Ovary (tissue), 10 donors: ENCODE measurements at places on chromosomes 5 and 9. TPM values are rescaled to one million over a fixed set of nuclear protein-coding genes. Genes with fewer than 3 reads are reported as not detected.

Gene UBE2B
- 66.7 TPM for total RNA-seq

Gene CCNG1
- total RNA-seq, result 211 TPM

Gene OR4F3
- total RNA-seq, result not detected

Gene TJP2
- total RNA-seq, result 137 TPM

Gene AGXT2
- not detected for total RNA-seq

Gene MCTP1
- 11.4 TPM for total RNA-seq

Gene NRG2
- total RNA-seq, result 32.6 TPM

Gene PFN3
- not detected for total RNA-seq

GRCh38 chr5:124057724-124058231 is 545.8 kb downstream of the CSNK1G3 start:
- peaks cover 5% of the 10 kb centered on the region for H3K4me1 ChIP-seq
- no peaks in the 10 kb centered on the region for H3K36me3 ChIP-seq
- H3K4me3 ChIP-seq, result no peak overlapping the region
- H3K27ac ChIP-seq, result no peak overlapping the region
- DNase-seq, result no peak

DNA sequence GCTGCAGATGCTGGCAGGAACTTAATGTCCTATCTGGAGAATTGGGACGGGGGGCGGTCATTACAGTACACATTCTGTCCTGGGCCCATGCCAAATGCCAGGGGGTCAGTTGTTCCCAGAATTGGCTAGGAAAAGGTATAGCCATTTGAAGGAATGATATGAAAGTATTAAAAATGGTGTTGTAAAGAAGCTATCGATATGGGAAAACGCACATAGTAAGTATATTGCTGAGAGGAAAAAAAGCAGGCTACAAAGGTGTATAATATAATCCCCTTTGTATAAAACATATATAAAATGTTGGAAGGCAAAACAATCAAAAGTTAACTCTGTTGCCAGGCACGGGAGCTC is 450 bp upstream of the ARHGEF39 start:
- H3K4me1 ChIP-seq, result no peaks in the 10 kb centered on the region
- H3K27ac ChIP-seq, result peak overlapping the region; percentile 24
- H3K36me3 ChIP-seq, result no peaks in the 10 kb centered on the region
- peak overlapping the region; percentile 45 for H3K4me3 ChIP-seq

- no peaks in the 10 kb centered on the region for H3K27me3 ChIP-seq
- DNase-seq, result no peak
- no peak overlapping the region for H3K27ac ChIP-seq
- no peaks in the 10 kb centered on the region for H3K36me3 ChIP-seq
These were observed 1858.4 kb downstream of the EFNA5 start for GRCh38 chr5:105812304-105812703.

GRCh38 chr9:137452761-137453642 is 6.1 kb downstream of the NSMF start:
- DNase-seq, result peak; percentile 55
- H3K27ac ChIP-seq, result no peak overlapping the region
- no peak overlapping the region for H3K4me3 ChIP-seq
- H3K36me3 ChIP-seq, result no peaks in the 10 kb centered on the region
- peaks cover 6% of the 10 kb centered on the region for H3K4me1 ChIP-seq

GRCh38 chr5:14757850-14758249 is 93.3 kb downstream of the OTULIN start:
- no peak overlapping the region for H3K4me3 ChIP-seq
- no peak for DNase-seq
- peaks cover 2% of the 10 kb centered on the region for H3K4me1 ChIP-seq
- no peaks in the 10 kb centered on the region for H3K27me3 ChIP-seq
- no peak overlapping the region for H3K27ac ChIP-seq

DNA sequence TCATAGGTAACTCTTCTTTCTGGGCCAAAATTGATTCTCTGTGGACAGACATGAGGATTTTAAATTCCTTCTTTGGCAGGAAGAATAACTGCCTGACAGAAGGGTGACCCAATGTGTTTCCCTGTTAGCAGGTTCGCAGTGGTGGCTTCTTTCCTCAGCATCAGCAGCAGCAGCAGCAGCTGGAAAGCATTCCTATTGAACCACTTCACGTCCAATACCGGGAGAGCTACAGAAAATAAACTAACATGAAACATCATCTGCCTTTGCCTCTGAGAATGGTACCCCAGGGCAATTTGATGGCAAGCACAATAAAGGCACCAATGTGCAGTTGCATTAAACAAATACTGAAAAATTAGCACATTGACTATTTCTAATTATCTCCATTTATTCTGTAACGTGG is 214.5 kb downstream of the TMEM167A start:
- DNase-seq, result no peak
- H3K36me3 ChIP-seq, result no peaks in the 10 kb centered on the region
- no peaks in the 10 kb centered on the region for H3K27me3 ChIP-seq
- no peaks in the 10 kb centered on the region for H3K4me1 ChIP-seq
- H3K4me3 ChIP-seq, result no peak overlapping the region

GRCh38 chr5:93438124-93438523 is 142.9 kb downstream of the NR2F1-AS1 start:
- H3K27me3 ChIP-seq, result no peaks in the 10 kb centered on the region
- no peaks in the 10 kb centered on the region for H3K4me1 ChIP-seq
- no peak overlapping the region for H3K4me3 ChIP-seq
- DNase-seq, result no peak
- no peak overlapping the region for H3K27ac ChIP-seq

DNA sequence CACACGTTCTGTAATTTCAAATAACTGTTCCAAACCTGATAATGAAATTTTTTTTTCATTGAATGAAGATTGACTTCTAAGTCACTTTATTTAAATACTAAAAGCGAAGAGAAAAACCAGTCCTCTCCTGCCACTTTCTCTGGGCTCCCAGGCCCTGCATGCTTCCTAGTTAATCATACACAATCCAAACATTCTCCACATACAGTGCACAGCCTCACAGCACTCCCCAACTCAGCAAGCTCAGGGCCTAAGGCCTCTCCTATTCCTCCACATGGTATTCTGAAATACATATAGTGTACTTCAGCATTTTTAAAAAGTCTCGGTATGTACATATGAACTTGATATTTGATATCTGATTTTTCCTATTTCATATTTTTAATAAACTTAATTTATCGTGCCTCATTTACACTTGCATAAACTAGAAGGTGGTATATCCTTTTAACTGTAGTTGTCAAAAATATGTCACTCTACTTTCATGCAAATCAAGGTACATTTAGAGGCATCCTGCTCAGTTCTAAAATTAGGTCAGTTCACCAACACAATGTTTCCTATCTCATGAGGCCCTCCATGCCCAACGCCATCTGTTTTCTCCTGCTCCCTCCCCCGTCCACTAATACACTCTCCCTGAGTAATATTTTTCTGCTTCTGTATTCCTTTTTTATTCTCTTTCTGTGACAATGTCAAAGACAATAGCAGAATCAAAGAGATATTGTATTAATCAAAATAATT is 206.7 kb downstream of the ARRDC3 start:
- no peak overlapping the region for H3K4me3 ChIP-seq
- no peaks in the 10 kb centered on the region for H3K4me1 ChIP-seq
- no peak overlapping the region for H3K27ac ChIP-seq
- H3K36me3 ChIP-seq, result no peaks in the 10 kb centered on the region
- DNase-seq, result no peak
- H3K27me3 ChIP-seq, result no peaks in the 10 kb centered on the region

- no peaks in the 10 kb centered on the region for H3K27me3 ChIP-seq
- H3K36me3 ChIP-seq, result no peaks in the 10 kb centered on the region
- no peak for DNase-seq
- no peak overlapping the region for H3K27ac ChIP-seq
These were observed 87.8 kb upstream of the TLR4 start for GRCh38 chr9:117616431-117616831.

DNA sequence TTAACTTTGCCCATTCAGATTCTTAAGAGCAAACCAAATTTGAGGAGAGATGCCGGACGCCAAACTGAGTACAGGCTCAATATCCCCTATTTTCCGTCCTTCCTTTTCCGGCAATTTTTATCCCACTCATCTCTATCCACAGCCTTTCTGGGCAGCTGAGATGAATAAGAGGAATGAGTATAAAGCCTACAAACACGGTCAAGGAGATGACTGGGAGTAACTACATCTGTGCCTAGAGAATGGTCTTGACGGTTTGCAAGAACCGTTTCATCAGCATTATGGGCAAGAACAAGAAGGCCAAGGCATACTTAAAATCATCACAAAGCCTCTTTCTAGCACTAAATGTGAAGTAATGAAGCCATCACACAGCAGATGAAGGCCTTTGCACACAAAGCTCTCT is 227.3 kb downstream of the DCP2 start:
- DNase-seq, result no peak
- no peak overlapping the region for H3K4me3 ChIP-seq
- no peak overlapping the region for H3K27ac ChIP-seq
- H3K27me3 ChIP-seq, result no peaks in the 10 kb centered on the region

GRCh38 chr5:170582644-170583330 is 79.0 kb downstream of the KCNIP1 start:
- H3K36me3 ChIP-seq, result no peaks in the 10 kb centered on the region
- no peak overlapping the region for H3K27ac ChIP-seq
- no peak overlapping the region for H3K4me3 ChIP-seq
- no peak for DNase-seq
- H3K27me3 ChIP-seq, result no peaks in the 10 kb centered on the region

DNA sequence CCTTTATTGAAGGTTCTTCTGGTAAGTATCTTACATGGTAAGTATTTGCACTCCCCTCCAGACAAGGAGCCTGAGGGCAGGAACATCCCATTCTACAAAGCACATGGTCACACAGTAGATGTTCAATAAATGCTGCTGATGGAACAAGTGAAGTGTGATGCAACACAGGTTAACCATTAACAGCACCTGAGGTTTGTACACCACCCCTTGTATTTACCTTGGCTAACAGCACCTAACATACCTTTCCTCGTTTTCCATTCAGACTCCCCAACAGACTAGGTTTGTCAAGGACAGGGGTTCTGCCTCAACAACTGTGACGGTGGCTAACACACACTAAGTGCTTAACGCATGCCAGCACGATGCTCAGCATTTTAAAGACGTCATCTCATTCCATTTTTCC is 213.6 kb downstream of the MAPKAP1 start:
- H3K36me3 ChIP-seq, result no peaks in the 10 kb centered on the region
- H3K4me3 ChIP-seq, result no peak overlapping the region
- H3K27ac ChIP-seq, result no peak overlapping the region
- no peaks in the 10 kb centered on the region for H3K27me3 ChIP-seq
- DNase-seq, result no peak

GRCh38 chr9:18605766-18606180 is 131.8 kb downstream of the ADAMTSL1 start:
- H3K36me3 ChIP-seq, result no peaks in the 10 kb centered on the region
- no peaks in the 10 kb centered on the region for H3K27me3 ChIP-seq
- H3K27ac ChIP-seq, result no peak overlapping the region
- H3K4me3 ChIP-seq, result no peak overlapping the region
- H3K4me1 ChIP-seq, result peaks cover 10% of the 10 kb centered on the region
- DNase-seq, result peak; percentile 55

DNA sequence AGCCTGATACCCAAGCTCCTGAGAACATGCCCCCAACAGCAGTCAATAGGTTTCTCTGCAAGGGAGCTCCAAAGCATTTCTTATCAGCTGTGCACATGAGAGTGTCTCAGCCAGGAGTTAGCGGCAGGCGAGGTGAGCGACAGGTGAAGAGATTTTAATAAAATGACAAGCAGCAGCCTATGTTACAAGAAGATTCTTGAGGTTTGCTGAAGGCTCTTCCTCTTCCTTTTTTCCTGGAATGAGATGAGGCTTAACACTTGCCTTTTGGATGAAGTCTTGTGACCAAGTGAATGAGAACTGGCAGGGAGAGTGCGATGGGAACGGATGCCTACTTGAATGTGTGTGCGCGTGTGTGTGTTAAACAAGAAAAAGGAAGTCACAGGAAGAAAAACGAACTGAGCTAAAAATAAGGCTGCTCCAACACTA is 76.1 kb downstream of the SHB start:
- DNase-seq, result no peak
- peaks cover 3% of the 10 kb centered on the region for H3K4me1 ChIP-seq
- no peak overlapping the region for H3K27ac ChIP-seq
- no peaks in the 10 kb centered on the region for H3K36me3 ChIP-seq
- no peaks in the 10 kb centered on the region for H3K27me3 ChIP-seq

DNA sequence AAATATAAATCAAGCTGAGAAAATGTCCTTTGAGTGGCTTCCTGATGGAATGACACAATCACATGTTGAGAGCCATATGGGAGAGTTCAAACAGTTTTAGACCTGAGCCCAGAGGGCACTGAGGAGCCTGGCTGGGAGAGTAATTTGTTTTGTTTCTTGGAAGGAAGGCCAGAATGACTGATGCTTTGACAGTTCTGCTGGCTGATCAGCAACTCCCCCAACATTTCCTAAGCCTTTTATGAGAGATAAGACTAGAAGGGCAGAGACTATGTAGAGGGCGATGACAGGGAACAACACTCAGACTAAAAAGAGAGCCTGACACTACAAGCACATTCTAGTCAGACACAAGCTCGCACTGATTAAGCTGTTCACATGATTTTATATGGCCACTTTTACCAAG is 169.2 kb downstream of the COX7C start:
- no peaks in the 10 kb centered on the region for H3K27me3 ChIP-seq
- H3K27ac ChIP-seq, result no peak overlapping the region
- H3K36me3 ChIP-seq, result no peaks in the 10 kb centered on the region
- H3K4me1 ChIP-seq, result no peaks in the 10 kb centered on the region
- no peak overlapping the region for H3K4me3 ChIP-seq

DNA sequence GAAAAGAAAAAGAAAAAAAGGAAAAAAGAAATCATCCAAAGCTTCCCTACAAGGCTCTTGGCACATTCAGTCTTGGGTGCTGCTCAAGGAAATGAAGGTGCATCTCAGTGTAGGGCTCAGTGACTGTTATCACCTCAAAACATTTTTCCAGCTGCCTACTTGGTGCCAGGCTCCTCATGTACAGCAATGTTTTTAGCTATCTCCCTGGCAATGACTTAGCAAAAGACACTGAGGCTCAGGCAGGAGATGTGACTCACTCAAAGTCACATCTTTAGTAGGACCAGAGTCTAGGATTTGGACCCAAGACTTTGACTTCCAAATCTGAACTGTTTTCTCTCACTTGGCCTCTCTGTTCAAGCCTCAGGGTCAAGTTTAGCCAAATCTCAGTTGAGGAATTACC is 264.2 kb downstream of the CRB2 start:
- H3K27ac ChIP-seq, result no peak overlapping the region
- H3K4me3 ChIP-seq, result no peak overlapping the region
- H3K4me1 ChIP-seq, result peaks cover 2% of the 10 kb centered on the region
- no peaks in the 10 kb centered on the region for H3K27me3 ChIP-seq
- no peak for DNase-seq
- H3K36me3 ChIP-seq, result no peaks in the 10 kb centered on the region

DNA sequence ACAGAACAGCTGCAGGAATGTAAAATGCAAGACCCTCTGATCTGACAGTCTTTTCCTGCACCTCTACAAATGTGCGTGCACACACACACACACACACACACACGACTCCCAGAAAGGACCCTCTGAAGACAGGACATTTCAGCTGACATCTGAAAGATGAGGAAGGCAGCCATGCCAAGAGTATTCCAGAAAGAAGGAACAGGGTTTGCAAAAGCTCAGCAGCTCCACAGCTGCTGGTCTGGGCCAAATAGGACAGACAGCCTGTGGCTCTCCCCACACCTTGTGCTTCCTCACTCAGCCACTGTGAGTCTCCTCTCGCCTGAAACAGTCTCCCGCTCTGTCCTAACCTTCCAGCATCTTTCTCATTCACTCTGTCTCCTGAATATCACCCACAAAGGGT is 189.0 kb downstream of the PALM2AKAP2 start:
- H3K27ac ChIP-seq, result no peak overlapping the region
- no peak overlapping the region for H3K4me3 ChIP-seq
- H3K36me3 ChIP-seq, result no peaks in the 10 kb centered on the region
- no peaks in the 10 kb centered on the region for H3K27me3 ChIP-seq
